ENCODE measurements at places on chromosomes 6 and 20.

DNA sequence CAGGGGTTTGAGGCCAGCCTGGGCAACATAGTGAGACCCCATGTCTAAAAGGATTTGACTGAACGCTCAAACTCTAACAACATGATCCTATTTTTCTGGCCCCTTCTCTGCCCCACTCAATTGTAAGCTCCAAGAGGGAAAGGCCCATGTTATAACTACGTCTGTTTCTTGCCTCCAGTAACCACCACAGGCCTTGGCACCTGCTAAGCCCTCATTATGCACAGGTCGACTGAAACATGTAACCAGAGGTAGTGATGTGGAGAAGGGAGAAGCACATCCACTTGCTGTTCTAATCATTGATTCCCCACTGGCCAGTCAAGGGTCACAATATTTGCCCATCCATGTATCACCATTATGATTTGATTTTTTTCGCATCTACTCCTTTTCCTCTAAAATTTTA lies 475.5 kb downstream of the KIF16B start:
- DNase-seq, result no peak

DNA sequence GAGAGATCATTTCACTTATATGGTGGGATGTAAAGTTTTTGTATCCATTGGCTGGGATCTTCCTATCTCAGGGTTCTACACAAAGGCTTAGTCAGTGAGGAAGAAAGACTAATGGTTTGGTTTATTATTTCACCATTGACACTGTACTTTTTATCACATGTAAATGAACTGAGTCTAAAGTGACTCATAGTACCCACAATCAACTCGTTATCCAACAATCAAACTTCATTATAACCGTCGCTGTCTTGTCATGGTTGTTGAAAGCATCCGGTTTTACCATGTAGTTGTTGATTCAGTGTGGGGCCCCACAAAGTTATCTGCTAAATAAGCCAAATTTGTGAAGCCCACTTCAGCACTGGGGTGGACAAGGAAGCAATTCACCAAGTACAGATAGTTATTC lies 55.8 kb upstream of the MTRF1L start:
- no peak for DNase-seq

DNA sequence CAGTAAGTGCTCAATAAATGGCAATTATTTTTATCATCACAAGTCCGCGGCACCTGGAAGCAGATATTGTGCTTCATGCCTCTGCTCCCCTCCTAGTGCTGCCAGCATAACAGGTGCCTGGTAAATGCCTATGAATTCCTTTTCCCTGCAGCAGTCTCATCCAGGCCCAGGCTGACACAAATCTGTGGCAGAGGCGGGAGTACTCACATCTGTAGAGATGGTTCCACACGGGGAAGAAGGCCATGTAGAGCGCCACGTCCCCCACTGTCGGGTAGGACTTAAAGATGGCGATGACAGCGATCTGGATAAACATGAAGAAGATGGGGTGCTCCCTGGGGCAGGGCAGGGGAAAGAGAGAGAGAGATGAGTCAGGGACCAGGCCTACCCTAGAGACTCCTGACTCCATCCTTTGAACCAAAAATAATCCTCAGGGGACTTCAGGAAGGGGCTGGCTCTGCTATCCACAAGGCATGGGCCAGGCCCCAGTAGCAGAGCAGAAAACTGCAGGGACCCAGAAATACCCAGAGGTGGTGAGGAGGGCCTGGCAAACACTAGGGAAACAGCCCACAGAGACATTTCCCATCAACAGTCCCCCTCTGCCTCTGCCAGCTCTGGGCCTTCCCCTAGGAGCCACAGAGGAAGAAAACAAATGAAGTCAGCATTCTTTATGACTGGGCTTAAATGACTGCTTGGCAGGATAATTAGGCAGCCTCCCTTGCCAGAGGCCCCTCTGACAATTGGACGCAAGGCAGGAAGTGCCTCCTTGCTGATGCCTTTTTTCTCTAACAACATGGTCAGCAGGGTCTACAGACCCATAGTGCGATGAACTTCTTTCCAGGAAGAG lies 23.0 kb downstream of the MAP1LC3A start:
- peak; percentile 68 for DNase-seq

- DNase-seq, result no peak
Observed at GRCh38 chr6:146361128-146361924, 182.3 kb upstream of the RAB32 start.

GRCh38 chr20:47317127-47317895 lies 39.2 kb downstream of the ZMYND8 start:
- peak; percentile 98 for DNase-seq

DNA sequence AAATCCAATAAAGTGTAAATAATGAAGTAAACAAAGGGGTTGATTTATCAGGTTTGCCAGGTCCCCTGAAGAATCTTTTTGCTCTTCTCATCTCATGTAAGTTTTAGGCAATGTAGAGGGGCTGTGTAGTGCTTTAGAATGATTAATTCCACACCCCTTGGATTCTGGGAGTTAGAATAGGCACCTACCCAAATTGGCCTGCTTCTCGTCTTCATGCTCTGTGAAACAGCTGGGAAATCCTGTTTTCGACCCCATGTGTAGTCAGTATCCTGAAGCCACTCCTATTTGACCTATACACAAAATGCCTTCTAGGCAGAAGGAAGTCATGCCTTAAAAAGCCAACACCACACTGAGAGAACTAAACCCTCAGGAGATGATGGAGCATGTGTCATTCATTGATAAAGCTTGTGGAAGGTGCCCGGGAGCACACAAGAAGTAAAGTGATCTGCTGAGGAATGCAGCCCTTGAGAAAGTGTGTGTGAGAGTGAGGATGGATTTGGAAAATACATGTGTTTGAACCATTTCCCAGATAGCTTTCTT lies 170.9 kb downstream of the KLHL32 start:
- no peak for DNase-seq

DNA sequence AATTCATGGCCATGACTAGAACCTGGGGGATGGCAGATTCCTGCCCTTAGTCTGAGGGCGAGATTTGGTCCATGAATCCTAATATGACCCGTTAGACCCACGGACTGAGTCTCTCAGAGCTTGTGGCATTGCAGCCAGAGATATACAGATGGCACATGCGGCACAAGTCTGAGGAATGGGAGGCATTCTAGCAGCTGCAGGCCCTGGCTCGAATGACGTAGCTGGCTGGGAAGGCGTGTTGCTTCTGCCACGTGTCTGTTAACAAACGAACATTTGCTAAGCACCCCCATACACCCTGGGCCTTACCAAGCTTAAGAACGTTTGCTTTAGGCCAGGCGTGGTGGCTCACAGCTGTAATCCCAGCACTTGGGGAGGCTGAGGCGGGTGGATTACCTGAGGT lies 68.0 kb downstream of the CD164 start:
- no peak for DNase-seq

DNA sequence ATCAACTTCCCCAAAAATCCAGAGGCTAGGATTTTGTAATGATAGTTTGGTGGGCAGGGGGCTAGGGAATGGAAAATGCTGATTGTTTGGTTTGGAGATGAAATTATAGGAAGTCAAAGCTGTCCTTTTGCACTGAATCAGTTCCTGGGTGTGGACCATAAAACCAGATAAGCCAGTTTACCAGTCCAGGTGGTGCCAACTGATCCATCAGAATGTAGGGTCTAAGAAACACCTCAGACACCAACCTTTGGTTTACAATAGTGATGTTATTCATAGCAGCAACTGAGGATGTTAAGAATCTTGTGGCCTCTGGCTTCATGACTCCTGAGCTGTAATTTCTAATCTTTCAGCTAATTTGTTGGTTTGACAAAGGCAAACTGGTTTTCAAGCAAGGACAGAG lies 496.6 kb upstream of the EPHA7 start:
- DNase-seq, result no peak

GRCh38 chr6:149169761-149170511 lies 147.6 kb upstream of the TAB2 start:
- DNase-seq, result peak; percentile 61

All from suppressor macrophage treated with lipopolysaccharide for 1 hour (primary cell).